Fibroblast of skin of abdomen (primary cell): ENCODE measurements at places on chromosomes 7 and 10.
A peak's percentile ranks its signal among the peaks of the same experiment; 100 is the strongest.

- no peak for DNase-seq
Observed at GRCh38 chr7:107810626-107811025, 7.6 kb upstream of the SLC26A3 start.

DNA sequence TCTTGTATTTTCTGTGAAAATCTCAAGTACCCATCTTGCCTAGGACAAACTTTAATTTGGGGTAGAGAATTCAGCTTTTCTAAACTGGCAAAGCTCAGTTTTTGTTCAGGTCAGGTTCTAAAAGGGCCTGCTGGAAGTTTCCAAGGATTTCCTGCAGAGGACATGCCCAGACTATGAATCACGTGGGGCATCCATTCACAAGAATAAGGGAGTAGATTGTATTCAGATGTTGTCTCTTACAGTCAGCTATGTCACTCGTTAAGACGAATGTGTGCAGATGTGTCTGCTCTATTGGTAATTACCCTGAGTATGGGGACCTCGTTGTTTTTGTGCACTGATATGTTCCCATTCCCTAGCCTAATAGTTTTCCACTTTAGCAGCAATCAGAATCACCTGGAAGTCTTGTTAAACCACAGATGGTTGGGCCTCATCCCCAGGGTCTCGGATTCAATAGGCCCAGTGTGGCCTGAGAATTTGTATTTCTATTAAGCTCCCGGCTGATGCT lies 81.0 kb upstream of the ITPRID1 start:
- DNase-seq = peak; percentile 62

DNA sequence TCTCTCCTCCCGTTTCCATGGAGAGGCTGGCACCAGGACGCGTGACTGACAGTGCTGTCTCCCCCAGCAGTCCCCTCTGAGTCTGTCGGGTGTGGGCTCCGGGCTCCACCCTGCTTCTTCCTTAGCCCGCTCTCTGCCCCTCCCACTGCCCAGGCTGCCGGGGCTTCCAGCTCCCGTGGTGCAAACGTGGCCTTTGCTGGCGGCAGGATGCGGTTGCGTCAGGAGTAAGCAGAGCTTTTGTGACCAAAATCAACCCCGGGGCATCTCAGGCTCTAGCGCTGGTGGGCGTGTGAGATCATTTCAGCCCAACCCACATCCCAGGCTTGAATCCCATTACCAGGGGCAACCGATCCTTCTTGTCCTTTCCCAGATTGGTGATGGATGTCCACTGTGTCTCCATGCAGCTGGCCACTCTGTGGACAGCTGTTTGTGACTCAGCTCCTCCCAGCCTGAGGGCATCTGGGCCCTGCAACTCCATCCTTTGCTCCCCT lies 28.2 kb downstream of the PTPRE start:
- DNase-seq = no peak

- no peak for DNase-seq
Observed at GRCh38 chr10:69351589-69351988, 65.1 kb downstream of the TACR2 start.

GRCh38 chr10:92972886-92973285 lies 87.7 kb upstream of the CYP26C1 start:
- DNase-seq = no peak

DNA sequence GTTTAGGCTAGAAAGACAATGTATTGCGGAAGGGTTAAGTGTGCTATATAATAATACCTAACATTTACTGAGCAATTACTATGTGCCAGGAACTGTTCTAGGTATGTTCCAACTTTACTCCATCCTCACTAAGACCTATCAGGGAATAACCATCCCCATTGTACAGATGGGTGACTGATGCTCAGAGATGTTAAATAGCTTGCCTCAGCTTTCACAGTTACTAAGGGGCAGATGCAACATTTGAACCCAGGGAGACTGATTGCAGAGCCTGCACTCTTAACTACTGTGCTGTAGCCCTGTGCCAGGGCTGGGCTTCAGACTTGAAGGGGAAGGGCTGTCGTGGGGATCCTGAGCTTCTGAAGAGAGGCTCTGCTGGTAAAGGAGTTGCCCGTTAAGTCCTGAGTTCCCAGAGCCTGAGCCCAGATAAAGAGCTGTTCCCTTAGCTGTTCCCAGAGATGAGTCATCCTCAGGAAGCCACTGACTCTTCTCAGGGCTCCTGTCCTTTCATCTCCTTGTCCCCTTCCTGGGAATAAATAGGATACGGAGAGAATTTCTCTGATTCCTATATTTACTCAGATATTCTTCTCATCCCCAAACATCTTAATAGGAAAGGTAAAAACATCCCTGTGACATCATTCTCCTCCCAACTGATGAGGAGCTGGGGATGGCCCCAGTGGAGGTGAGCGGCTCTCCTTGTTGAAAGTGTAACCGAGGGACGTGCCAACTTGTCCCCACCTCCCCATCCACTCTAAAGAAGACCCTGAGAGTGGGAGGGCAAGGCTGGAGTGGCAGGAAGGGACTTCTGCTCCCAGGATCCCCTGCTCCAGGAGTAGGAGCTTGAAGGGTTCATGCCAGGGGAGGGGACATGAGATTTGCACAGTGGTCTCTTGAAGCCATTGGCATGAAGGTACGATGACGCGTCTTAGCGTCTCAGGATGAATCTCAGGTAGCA lies 28.0 kb upstream of the HABP2 start:
- DNase-seq = no peak

DNA sequence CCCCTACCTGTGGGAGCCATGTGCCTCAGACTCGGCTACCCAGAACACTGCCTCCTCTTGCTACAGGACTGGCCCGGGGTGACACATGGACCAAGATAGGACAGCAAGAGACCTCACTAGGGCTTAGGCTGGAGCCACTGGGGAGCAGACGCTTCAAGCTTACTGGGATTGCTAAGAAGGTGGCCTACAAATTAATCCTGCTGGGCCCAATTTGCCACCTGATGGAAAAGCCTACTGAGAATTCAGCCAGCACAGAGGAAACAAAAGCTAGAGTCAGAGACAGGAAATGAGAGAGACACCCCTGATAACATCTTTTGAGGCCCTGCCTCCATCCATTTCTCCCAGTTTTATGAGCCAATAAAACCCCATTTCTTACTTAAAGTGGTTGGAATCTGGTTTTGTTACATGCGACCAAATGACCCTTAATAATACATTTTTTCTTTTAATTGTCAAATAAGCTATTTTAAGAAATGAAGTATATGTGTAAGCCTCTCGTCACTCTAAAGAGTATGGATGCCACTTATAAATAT lies 282.1 kb downstream of the CXCL12 start:
- DNase-seq = no peak

DNA sequence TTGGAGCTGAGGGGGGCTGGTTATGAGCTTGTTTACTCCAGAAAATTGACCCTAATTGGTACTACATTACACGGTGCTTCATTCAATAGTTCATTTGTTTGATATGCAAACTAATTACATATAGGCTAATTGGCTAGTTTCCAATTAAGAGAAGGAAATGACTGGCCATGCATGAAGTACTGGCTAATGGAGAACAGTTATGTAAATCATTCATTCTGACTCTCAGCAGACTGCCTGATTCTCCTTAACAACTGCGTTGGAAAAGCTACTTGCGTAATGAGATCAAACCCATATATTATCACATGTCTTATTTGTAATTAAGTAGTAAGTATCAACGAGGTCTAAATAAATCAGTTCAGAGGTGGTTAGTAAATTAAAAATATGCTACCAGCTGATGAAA lies 81.8 kb upstream of the CTTNBP2 start:
- DNase-seq = no peak

DNA sequence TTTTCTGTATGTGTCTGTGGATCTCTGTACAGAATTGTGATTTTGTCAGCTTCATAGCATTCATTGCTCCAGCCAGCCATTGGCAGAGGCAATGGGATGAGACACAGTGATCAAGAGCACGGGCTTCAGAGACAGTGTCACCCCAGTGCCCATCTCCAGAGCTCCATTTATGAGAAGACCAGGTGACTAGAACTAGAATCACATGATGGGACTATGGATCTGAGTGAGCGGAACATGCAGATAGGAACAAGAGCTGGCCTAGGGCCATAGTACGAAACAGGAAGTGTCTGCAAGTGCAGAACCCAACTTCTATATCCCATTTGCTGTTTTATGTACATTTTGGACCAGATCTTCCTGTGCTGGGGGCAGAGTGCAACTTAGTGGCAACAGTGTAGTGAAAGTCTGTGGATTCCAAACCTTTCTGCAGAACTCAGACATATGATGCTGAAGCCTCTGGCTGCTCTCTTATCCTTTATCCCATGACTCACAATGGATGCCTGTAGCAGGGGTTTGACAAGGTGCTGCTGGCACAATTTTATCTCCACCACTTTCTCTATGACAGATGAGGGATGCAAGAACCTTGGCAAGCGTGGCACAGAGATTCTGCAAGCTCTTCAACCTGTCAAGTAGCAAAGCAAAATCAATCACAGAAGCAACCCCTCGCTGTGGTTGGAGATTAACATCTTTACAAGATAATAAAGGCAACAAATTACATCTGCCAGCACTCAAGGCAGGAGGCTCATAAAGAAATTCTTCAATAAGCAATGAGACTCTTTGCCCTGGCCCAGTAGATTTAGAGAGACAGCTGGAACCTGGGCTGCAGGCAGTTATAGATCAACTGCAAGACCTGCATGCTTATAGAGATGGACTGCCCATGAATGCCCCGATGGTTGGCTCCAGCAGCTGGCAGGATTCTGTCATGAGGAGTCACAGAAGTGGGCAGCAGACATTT lies 681.3 kb downstream of the TNS3 start:
- DNase-seq = peak; percentile 28

GRCh38 chr7:135712182-135712782 lies 15.7 kb downstream of the SLC13A4 start:
- DNase-seq = peak; percentile 8

- DNase-seq = no peak
Observed at GRCh38 chr10:8852546-8852945, 798.1 kb downstream of the GATA3 start.

GRCh38 chr7:73436031-73436929 lies 2.7 kb downstream of the FZD9 start:
- no peak for DNase-seq

- no peak for DNase-seq
Observed at GRCh38 chr10:70466951-70467350, 11.6 kb upstream of the PALD1 start.
